ENCODE measurements at places on chromosomes 6 and 20. TPM values are rescaled to one million over a fixed set of nuclear protein-coding genes. Genes with fewer than 3 reads are reported as not detected.

DNA sequence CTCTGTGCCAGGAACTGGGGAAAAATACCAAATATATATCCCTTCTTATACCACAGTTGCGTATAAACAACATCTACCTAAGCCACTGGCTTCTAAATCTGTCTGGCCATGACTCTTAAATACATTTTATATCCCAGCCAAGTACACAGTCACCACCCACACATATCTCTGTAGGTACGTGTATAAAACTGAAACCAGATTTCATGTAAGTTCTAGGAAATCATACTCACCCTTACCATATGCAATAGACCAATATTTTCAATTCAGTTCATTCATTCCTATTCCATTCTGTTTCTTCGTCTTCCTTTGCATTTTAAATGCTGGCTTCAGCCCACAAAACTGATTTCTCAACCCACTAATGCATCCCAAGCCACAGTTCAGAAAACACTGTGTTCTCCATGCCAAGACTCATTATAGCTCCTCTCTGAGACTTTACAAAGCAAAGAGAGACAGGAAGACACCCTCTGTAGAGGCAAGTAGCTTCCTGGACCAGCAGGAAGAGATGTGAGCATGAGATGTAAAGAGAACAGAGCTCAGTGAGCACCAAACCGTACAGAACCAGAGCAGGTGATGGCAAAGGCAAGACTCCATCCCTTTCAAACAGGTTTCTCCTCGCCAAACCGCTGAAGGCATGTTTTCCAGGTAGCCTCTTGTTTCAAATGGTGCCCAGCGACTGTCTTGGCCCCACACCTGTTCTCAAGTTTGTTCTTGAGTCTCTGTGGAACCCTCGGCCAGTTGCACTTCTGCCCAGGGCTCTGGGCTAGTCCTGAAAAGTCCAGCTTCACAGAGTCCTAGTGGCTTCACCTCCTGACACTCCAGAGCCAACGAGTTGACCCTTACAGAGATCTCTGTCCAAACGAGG lies 18.7 kb downstream of the FAM50B start:
- DNase-seq, result peak; percentile 37
- H3K27me3 ChIP-seq, result peaks cover 3% of the 10 kb centered on the region
- no peaks in the 10 kb centered on the region for H3K36me3 ChIP-seq
- peak overlapping the region; percentile 57 for H3K4me3 ChIP-seq
- H3K27ac ChIP-seq, result peak overlapping the region; percentile 22

Gene C6orf118
- total RNA-seq, result not detected

GRCh38 chr6:25889877-25890853 lies 16.1 kb upstream of the SLC17A3 start:
- peak; percentile 52 for DNase-seq
- peaks cover 5% of the 10 kb centered on the region for H3K27me3 ChIP-seq
- peaks cover 8% of the 10 kb centered on the region for H3K4me1 ChIP-seq

DNA sequence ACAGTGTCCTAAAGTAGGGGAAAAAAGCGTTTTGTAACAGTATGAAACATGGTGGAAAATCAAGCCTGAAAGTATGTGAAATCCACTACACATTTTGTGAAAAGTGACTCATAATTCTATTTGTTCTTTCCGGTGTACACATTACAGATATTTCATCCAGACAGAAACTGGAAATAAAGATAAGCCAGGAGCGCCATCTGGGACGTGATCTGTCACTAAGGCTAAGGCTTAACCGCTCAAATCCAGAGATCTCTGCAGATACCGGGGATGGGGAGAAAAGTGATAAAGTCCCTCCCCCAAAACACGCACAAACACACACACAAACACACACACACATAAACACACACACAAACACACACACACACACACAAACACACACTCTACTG lies 26.6 kb upstream of the SRSF6 start:
- H3K36me3 ChIP-seq, result no peaks in the 10 kb centered on the region
- H3K4me3 ChIP-seq, result no peak overlapping the region
- no peak overlapping the region for H3K27ac ChIP-seq
- H3K4me1 ChIP-seq, result peaks cover 10% of the 10 kb centered on the region
- peaks cover 27% of the 10 kb centered on the region for H3K27me3 ChIP-seq
- no peak for DNase-seq

GRCh38 chr6:22929311-22929985 lies 360.1 kb downstream of the HDGFL1 start:
- no peak overlapping the region for H3K27ac ChIP-seq
- no peaks in the 10 kb centered on the region for H3K4me1 ChIP-seq
- no peak overlapping the region for H3K4me3 ChIP-seq

Gene DEF6
- total RNA-seq, result 4.2 TPM

GRCh38 chr20:1720845-1721475 lies 63.4 kb upstream of the SIRPG start:
- no peak overlapping the region for H3K4me3 ChIP-seq
- H3K36me3 ChIP-seq, result no peaks in the 10 kb centered on the region
- peaks cover 34% of the 10 kb centered on the region for H3K4me1 ChIP-seq
- DNase-seq, result no peak

DNA sequence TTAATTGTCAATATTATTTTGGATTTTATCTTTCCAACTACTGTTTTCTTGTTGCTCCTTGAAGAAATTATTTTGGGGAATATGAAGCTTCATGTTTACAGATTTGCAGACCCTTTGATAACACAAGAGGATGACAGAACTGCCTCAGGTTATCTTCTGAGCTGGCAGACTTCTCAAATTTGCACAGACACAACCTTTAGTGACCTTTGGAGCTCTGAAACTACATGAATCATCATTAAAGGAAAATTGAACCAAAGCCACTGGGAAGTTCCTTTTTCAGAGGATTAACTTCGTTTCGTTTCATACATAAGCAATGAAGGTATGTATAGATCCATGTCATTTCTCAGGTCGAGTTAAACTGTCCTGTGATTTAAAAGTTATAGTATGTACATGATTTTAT lies 85.9 kb downstream of the FBXO5 start:
- H3K27ac ChIP-seq, result no peak overlapping the region
- H3K4me3 ChIP-seq, result no peak overlapping the region
- H3K27me3 ChIP-seq, result peaks cover 4% of the 10 kb centered on the region
- DNase-seq, result no peak
- H3K4me1 ChIP-seq, result peaks cover 7% of the 10 kb centered on the region

GRCh38 chr20:41989935-41990635 lies 371.9 kb upstream of the CHD6 start:
- H3K27ac ChIP-seq, result no peak overlapping the region
- H3K4me3 ChIP-seq, result no peak overlapping the region
- no peaks in the 10 kb centered on the region for H3K36me3 ChIP-seq
- H3K4me1 ChIP-seq, result no peaks in the 10 kb centered on the region
- no peaks in the 10 kb centered on the region for H3K27me3 ChIP-seq

- no peak overlapping the region for H3K27ac ChIP-seq
- H3K4me1 ChIP-seq, result peaks cover 6% of the 10 kb centered on the region
- H3K4me3 ChIP-seq, result no peak overlapping the region
- H3K27me3 ChIP-seq, result peaks cover 2% of the 10 kb centered on the region
- no peaks in the 10 kb centered on the region for H3K36me3 ChIP-seq
These were observed 15.8 kb upstream of the RNF182 start for GRCh38 chr6:13908955-13909381.

GRCh38 chr20:14067603-14068002 lies 72.3 kb downstream of the MACROD2 start:
- no peaks in the 10 kb centered on the region for H3K4me1 ChIP-seq
- H3K27me3 ChIP-seq, result peaks cover 1% of the 10 kb centered on the region
- no peaks in the 10 kb centered on the region for H3K36me3 ChIP-seq
- H3K4me3 ChIP-seq, result no peak overlapping the region
- DNase-seq, result no peak

- no peak overlapping the region for H3K4me3 ChIP-seq
- H3K36me3 ChIP-seq, result no peaks in the 10 kb centered on the region
- no peak for DNase-seq
- no peaks in the 10 kb centered on the region for H3K27me3 ChIP-seq
- no peaks in the 10 kb centered on the region for H3K4me1 ChIP-seq
These were observed 201.2 kb downstream of the GMDS start for GRCh38 chr6:2044192-2044591.

Gene COL11A2
- 0.67 TPM for total RNA-seq

Gene SLC22A7
- total RNA-seq, result not detected

GRCh38 chr6:128036808-128037570 lies 136.1 kb upstream of the THEMIS start:
- peaks cover 30% of the 10 kb centered on the region for H3K36me3 ChIP-seq
- H3K27me3 ChIP-seq, result no peaks in the 10 kb centered on the region

Gene HRH3
- not detected for total RNA-seq

Gene FAM210B
- 37.2 TPM for total RNA-seq

DNA sequence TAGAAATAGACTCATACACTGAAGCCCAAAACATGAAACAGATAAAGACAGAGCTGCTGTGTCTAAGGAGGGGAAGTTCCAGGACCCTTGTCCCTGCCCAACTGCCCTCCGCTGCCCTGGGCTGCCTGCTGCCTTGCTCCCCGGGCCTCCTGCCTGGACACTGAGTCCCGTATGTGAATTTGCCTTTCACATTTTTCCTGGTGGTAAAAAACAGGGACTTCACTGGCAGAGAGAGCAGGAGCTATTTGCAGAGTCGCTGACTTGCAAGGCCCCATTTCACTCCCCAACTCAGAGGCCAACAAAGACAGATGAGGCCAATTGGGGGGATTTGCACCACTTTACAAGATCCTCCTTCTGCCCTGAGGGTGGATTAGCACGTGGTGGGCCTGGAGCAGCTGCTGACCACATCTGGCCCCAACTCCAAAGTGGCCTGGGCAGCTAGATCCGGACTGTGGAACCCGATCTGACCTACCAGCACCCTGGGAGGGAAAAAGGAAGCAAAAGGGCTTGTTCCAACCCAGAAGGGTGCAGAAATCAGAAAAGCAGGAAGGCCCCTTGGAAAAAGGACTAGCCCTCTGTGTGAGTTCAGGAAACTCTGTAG lies 61.4 kb downstream of the NOL4L start:
- no peak overlapping the region for H3K27ac ChIP-seq
- no peak overlapping the region for H3K4me3 ChIP-seq
- no peak for DNase-seq
- H3K27me3 ChIP-seq, result peaks cover 7% of the 10 kb centered on the region

Gene ECT2L
- not detected for total RNA-seq

- H3K36me3 ChIP-seq, result peaks cover 10% of the 10 kb centered on the region
- H3K4me1 ChIP-seq, result peaks cover 61% of the 10 kb centered on the region
- H3K4me3 ChIP-seq, result peak overlapping the region; percentile 97
These were observed 34.5 kb upstream of the ID4 start for GRCh38 chr6:19802656-19803055.

GRCh38 chr6:142542704-142543233 lies 241.0 kb downstream of the ADGRG6 start:
- no peak overlapping the region for H3K4me3 ChIP-seq
- no peaks in the 10 kb centered on the region for H3K36me3 ChIP-seq
- H3K27ac ChIP-seq, result peak overlapping the region; percentile 63
- H3K4me1 ChIP-seq, result peaks cover 17% of the 10 kb centered on the region

- peaks cover 15% of the 10 kb centered on the region for H3K4me1 ChIP-seq
- H3K27ac ChIP-seq, result peak overlapping the region; percentile 40
- DNase-seq, result peak; percentile 12
- no peaks in the 10 kb centered on the region for H3K27me3 ChIP-seq
- no peak overlapping the region for H3K4me3 ChIP-seq
- peaks cover 13% of the 10 kb centered on the region for H3K36me3 ChIP-seq
These were observed 465.0 kb upstream of the GJE1 start for GRCh38 chr6:141667580-141668309.

Gene SPAG4
- 3.1 TPM for total RNA-seq
